ENCODE measurements at places on chromosomes 4 and X.

GRCh38 chr4:177313263-177313662 is 3.6 kb downstream of the NEIL3 start:
- no peak for DNase-seq

- DNase-seq: no peak
Measured at GRCh38 chr4:185311113-185311888, 84.4 kb downstream of the LRP2BP start.

DNA sequence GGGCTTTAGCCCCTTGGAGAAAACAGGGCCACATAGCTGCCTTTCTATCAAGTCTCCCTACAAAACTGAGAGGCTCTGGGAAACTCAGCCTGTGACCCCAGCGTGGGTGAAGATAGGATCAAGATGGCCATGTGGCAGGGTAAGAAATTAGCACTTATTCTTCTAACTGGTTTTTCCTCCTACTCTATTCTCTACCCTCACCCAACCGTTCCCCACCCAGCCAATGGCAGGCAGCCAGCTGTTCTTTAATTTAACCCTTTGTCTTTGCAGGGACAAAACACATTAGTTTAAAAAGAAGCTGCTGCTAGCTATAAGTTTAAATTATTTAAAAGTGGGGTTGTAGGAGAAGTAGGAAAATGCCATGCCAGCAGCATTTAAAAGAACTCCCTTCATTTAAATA is 2.8 kb downstream of the CLCN5 start:
- no peak for DNase-seq

DNA sequence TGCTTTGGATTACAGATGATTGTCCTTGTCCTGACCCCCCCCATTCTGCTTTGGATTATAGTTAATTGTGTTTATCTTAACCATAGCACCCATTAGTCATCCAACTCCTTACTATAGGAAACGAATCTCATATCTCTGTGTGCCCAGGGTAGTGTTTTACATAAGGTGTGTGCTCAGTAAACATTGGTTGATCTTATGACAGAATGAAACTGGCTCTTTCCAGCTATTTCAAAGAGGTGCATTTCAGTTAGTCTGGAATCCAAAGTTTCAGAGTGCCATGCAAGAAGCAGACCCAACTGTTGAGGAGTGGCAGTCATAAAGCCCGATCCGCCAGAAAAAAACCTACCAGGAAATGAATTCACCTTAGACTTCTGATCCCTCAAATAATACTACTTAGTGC is 14.7 kb downstream of the TRIM2 start:
- no peak for DNase-seq

DNA sequence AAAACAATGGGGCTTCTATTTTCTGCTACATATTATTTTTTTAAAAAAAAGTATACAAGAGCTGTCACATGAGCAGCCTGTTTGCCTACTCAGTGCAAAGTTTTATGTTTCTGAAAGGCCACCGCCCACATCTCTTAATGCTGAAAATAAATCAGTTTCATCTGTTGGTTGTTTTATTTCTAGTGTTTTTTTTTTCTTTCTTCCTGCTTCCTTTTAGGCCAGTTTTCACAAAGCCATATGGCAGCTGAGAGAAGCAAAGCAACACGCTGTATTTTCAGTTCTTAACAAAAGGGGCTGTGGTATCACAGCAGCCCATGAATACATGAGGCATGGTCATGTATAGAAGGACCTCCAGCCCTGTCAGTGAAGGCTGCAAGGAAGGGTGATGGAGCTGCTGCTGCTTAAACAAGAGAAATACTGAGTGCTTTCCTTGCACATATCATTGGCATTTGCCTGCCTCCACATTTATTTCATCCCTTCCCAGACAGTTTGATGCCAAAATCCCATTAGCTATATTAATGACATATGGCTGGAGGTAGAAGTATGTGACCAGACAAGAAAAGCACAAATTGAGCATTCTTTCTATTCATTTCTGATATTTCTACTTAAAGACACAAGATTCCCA is 172.5 kb downstream of the PCDH18 start:
- DNase-seq: no peak

DNA sequence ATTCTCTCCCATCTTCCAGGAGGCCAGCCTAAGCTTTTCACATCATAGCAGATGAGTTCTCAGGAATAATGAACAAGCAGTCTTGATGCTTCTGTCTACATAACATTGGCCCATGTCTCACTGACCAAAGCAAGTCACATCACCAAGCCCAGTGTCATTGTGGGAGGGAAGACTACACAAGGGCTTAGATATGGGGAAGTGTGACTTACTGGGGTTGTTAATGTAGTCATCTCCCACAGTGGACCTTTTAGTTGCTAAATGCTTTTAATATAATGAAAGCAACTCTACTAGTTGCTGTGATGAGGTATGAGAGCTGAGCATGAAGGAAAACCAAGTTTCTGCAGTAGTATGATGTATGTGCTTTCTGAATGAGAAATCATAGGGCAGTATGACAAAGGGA is 40.5 kb downstream of the TSPAN7 start:
- DNase-seq: no peak

GRCh38 chr4:133467290-133467947 is 318.3 kb downstream of the PCDH10 start:
- no peak for DNase-seq

DNA sequence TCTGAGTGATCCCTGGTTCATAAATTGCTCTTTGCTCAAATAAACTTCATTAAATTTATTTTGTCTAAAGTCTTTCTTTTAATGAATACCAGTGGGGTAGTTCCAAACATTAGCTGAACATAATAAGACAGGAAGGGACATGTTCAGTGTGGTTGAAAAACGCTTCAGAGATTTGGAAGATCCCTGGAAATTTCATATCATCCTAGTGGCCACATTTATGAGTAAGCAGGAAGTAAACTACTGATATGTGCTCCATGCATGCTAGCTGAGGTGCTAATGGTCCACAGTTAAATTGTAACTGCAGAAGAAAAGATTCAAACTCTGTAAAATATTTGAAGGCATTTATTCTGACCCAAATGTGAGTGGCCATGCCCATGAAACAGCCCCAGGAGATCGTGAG is 1328.7 kb downstream of the ADGRL3 start:
- DNase-seq: no peak

- no peak for DNase-seq
Measured at GRCh38 chr4:156981262-156981769, 9.7 kb upstream of the PDGFC start.

DNA sequence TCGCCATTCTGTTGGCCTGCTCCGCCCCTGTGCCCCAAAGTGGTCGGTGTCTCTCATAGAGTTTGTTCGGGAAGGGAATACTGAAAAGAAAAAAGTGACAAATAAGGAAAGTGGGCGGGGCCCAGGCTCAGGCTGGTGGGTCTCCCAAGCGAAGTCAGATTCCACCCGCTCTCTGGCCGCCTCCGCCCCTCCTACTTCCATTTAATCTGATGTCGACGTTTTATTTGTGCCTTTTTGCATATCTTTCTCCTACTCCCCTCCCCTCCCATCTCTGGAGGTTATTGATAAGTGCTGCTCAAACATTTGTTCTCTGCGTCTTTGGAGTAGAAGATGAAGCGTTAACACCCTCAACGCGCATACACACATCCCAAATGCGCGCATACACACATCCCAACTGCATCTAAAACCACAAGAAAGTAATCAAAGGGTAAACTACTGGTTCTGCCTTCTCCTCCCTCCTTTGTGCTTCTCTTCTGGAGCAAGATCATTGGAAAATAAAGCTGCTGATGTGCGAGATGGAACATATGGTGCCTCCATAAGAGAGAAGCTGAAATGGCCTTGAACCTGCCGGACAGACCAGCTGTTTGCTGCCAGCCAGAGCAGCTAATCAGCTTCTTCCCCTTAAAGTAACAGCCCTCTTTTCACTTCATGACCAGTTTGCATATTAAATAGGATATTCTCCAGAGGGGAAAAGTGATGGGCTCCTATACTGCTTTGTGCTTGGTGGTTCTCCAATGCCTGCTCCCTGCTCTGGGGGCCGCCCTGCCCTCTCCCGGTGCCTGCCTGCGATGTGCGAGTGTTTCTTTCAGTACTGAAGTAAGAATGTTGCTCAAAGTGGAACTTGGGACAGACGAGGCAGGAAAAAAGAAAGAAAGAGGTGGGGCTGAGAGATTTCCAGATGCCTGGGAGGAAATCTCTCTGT is 3.1 kb downstream of the MAMLD1 start:
- DNase-seq: no peak

GRCh38 chrX:74234818-74235217 is 69.2 kb upstream of the ZCCHC13 start:
- no peak for DNase-seq

DNA sequence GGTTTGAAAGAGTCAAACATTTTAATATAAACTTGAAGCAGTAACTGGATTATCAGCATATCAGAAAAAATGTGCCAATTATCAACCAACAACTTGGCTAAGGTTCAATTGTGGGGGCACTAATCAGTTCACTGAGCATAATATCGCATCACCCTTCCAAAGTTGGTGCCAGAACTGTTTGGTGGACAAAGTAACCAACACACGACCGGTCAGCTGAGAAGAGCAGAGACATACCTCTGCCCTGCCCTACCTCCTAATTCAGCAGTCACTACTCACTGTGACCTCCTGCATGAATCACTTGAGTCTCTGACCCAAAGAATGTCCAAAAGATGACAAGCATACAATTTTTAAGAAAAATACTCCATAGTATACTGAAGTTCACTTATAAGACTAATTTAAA is 53.2 kb downstream of the TSPAN5 start:
- DNase-seq: no peak

GRCh38 chrX:14013054-14013453 is 16.6 kb downstream of the GEMIN8 start:
- DNase-seq: no peak

GRCh38 chrX:94389044-94389443 is 715.0 kb downstream of the FAM133A start:
- DNase-seq: no peak

DNA sequence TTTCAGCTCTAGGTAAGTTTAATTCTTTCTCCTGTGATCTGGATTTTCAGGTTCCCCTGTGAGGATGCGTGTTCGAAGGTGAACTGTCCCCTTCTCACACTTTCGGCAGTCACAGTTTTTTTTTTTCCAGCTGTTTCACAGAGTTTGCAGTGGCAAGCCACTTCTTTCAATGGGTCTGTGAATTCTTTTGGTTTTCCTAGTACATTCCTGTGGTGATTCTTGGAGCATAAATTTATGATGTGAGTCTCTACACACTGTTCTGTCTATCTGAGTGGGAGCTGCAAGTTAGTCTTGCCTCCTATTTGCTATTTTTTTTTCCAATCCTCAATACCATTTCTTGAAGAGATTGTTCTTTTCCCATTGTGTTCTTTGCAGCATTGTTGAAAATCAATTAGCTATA is 595.5 kb downstream of the RAPGEF2 start:
- DNase-seq: no peak

- no peak for DNase-seq
Measured at GRCh38 chr4:185726931-185727330, 85.1 kb downstream of the SORBS2 start.

- no peak for DNase-seq
Measured at GRCh38 chr4:69531251-69531650, 35.5 kb upstream of the UGT2B4 start.

DNA sequence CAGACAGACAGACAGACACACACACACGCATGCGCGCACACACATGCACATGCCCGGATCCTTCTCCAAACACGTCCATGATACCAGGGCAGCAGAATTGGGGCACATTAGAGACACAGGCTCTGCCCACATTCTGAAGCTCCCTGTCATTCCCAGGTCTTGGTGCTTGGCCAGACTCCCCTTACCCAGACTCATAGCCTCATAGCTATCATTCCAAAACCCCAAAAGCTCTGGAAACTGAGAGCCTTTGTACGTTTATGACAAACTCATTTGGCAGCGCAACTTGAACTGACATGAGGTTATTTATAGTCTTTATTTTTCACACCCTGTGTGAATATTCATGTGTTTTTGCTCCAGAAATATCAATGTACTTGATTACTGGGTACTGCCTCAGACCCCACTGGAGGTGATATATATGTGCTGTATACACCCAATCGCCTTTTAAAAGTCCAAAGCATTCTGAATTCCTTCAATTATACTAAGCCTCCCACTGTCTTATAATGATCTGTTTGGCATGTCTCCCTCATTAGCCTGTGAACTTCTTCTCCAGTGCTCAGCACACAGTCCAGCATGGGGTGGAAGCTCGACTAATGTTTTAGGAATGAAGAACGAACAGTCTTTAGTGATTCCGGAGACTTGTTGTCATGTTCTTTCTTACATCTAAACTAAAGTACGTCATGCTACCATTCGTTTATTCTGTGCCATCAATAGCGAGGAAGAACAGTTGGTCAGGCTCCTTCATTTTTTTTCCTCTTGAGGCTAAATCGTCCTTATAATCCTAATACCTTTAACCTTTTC is 45.0 kb downstream of the RTL9 start:
- no peak for DNase-seq

DNA sequence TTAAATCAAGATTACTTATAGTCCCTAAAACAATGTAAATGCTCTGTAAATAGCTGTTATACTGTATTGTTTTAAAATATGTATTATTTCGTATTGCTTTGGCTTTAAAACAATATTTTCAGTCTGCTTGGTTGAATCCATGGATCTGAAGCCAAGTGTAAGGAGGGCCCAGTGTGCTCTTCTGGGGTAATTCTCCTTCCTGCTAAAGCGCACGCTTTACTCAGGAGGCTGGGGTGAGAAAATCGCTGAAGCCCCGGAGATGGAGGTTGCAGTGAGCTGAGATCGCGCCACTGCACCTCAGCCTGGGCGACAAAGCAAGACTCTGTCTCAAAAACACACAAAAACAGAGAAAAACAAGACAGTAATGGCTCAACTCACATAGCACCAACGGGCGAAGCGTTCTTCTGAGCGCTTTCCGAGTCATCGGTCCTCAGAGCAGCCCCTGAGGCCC is 391 bp upstream of the IDUA start:
- no peak for DNase-seq

- DNase-seq: peak; percentile 76
Measured at GRCh38 chrX:47482512-47483305, at the start of gene ZNF41. Gene ZNF41 (minus strand): TSS chrX:47483222. CDS start chrX:47467481, 15,741 bp downstream.

GRCh38 chrX:42495139-42495538 is 282.8 kb downstream of the PPP1R2C start:
- DNase-seq: no peak

- no peak for DNase-seq
Measured at GRCh38 chr4:34633241-34633640, 1611.1 kb downstream of the ARAP2 start.

DNA sequence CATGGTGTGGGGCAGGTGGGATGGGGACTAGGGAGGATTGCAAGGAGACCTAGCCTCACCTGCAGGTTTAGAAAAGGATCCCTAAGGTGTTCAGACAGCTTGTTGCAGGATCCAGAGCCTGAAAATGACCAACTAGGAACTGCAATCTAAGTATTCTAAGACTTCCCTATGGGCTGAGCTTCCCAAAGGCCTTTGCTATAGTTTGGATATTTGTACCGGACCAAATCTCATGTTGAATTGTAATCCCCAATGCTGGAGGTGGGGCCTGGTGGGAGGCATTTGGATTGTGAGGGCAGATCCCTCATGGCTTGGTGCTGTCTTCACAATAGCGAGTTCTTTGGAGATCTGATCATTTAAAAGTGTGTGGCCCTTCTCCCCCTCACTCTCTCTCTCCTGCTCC is 52.1 kb downstream of the GPC3 start:
- DNase-seq: no peak

GRCh38 chrX:48035891-48036290 is 29.1 kb downstream of the SPACA5 start:
- DNase-seq: no peak
